Pulmonary artery endothelial cell (primary cell): ENCODE measurements at places on chromosomes 7 and 10.

DNA sequence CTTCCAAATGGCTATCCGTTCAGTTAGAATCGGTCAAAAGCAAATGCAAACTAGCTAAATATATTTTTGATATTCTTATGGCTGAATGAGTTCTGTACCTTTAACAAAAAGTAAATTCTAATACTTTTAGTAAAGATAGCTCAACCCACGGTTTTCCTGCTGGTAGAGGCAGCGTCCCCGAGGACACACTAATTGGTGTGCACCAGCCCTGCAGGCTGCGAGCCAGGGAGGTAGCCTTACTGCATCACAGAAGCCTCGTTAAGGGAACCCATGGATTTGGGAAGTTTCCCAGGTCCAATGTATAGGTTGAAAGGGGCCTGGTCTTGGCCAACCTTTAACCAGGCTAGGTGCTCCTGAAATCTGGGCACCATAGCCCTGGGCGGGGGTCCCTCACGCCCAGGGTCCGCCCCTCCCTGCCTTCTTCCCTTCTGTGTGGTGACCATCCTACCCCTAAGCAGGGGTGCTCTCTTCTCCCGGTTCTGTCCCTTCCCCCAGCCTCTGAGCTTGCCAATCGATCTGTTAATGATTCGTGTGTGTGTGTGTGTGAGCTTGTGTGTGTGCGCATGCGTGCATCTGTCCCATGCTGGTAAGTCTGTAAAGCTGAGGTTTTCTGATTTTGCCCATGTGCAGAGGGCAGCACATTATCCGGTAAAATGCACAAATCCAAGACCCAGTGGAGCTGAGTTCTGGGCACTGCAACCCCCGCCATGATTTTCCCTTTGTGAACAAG lies 191.7 kb downstream of the TCERG1L start:
- no peak for DNase-seq

DNA sequence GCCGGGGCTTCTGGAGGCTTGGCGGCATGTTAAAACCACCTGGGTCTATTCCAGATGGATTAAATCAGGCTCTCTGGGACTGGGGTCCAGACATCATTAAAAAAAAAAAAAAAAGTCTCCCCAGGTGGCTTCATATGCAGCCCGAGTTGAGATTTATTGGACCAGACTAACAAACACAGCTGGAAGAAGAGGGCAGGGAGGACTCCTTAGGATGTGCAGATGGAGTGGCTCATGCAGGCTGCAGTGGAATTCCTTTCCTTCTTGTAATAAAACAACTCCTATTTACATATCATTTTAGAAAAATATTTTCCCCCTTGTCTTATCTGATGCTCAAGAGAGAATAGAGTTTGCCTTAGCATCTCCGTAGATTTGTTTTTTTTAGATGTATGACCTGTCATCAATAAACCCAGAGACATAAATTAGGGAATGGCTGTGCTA lies 238.1 kb downstream of the CAMK1D start:
- DNase-seq, result no peak

- DNase-seq, result peak; percentile 15
These were observed 131.2 kb downstream of the RALA start for GRCh38 chr7:39754326-39755120.

GRCh38 chr10:3046210-3046779 lies 21.1 kb upstream of the PFKP start:
- no peak for DNase-seq

- no peak for DNase-seq
These were observed 50.8 kb downstream of the FAM53B start for GRCh38 chr10:124693396-124693795.

GRCh38 chr10:97053276-97053675 lies 132.5 kb downstream of the SLIT1 start:
- DNase-seq, result no peak

GRCh38 chr10:3261921-3262320 lies 89.3 kb upstream of the PITRM1 start:
- DNase-seq, result no peak

DNA sequence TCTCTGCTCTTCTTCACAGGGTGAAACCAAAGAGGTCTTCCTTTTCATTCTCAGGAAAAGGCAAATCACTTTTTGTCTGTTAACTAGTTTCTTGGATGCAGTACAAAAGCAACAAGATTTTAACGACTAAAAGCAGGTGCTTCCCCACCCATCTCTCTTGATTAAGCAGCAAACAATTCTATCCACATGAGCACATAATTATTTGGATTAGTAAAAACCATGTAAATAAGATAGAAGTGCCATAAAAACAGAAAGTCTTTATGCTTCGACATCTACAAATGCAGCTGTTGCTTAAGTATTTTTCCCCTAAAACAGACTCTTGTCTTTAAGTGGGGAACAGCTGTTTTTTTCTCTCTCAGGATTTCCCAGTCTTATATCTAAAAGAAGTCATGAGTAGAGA lies 37.4 kb downstream of the USP54 start:
- no peak for DNase-seq
